ENCODE measurements at places on chromosomes 3 and 15.

- DNase-seq = no peak
These were observed 86.2 kb upstream of the FRMD4B start for GRCh38 chr3:69472093-69472492.

GRCh38 chr3:194537732-194538247 lies 51.0 kb upstream of the ATP13A3 start:
- DNase-seq = no peak

GRCh38 chr15:93644595-93644994 lies 555.6 kb upstream of the RGMA start:
- no peak for DNase-seq

DNA sequence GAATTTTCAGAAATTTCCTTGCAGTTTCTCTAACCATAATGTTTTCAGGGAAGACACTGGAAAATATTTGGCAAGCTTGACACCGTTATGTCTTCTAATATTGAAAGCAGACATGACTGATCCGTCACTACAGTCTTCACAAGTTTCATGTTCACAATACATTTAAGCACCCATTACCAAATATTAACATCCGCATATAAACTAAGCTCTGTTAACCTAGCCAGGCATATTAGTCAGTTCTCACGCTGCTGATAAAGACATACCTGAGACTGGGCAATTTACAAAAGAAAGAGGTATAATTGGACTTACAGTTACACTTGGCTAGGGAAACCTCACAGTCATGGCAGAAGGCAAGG lies 162.7 kb upstream of the LYSMD4 start:
- DNase-seq = no peak

DNA sequence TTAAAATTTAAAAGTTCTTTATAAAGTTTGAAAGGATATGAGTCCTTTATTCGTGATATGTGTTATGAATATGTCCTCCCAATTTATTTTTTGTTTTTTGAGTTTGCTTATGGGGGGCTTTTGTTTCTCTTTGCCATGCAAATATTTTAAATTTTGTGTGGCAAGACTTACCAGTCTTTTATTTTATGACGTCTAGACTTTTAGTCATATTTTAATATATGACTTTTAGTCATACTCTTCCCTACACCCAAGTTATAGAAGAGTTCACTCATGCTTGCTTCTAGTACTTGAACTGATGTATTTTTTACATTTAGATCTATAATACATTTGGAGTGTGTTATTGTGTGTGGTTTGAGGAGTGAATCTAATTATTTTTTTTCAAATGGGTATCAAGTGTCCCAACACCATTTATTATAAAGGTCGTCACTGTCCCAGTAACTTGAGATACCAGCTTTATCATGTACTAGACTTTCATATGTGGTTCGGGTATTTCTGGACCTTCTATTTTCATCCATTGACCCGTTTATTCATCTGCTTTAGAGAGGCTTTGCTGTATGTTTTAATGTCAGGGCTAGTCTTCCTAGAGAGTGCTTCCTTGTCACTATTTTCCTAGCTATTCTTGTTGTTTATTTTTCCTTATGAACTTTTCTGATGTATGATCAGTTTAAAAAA lies 755 bp downstream of the PARP15 start:
- no peak for DNase-seq

DNA sequence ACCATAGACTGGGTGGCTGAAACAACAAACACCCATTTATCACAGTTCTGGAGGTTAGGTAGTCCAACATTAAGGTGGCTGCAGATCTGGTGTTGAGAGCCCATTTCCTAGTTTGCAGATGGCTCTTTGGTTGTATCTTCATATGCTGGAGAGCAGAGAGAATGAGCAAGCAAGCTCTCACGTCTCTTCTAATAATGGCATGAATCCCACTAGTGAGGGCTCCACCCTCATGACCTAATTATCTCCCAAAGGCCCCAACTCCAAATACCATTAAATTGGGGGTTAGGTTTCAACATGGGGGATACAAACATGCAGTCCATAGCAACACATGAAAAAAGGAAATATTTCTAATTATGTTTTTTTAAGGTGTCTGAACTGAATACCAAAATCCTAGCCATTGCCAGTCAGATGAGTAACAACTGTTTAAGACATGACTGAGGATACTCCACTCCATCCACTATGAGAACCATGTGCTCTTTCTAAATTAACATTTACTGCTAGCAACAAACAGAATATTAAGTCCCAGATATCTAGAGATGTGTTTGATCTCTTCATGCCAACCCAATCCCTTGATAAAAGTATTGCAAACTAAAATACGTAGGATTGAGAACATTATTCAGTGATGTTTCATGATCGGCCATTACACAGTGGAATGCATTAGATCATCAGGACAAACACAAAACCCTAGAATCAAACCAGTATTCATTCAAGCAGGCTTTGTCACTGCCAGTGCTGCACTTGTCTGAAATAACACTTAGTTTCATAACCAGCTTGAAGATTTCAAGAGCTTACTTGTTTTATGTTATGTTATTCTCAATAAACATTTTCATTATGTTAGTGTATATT lies 340.3 kb downstream of the SLC9A9 start:
- no peak for DNase-seq

DNA sequence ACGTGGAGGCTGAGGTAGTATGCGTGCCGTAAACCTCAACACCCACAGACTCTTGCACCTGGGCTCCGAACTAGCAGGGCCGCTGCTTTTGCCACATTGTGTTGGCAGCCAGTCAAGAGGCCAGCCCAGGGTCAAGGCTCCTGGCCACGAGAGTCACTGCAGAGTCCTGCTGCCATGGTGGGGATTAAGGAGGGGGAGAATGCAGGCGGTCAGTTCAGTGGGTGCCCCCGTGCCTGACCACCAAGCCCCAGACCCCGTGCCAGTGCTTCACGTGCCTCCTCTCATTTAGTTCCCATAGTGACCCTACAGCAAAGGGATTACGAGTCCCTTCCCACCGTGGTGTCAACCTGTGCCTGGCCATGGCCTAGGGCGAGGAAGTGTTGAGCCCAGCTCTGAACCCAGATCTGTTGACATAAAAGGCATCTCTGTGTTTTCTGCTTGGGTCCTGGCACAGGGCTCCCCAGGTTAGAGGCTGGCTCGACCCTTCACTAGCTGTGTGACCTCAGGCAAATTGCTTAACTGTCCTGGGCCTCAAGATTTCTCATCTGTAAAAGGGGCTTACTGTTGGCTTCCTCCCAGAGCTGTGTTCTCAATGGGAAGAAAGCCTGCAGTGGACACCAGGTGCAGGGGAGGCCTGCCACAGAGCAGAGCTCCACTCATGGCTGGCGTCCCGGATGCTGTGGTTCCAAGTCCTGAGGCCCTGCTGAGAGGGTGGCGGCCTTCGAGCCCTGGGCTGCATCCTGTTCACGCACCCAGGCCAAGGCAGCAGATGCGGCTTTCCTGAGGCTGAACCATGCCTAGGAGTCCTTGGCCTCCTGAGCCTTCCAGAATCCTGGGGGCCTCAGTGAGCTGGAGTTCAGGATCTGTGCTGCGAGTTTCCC lies 32.8 kb downstream of the FBLN2 start:
- DNase-seq = no peak

GRCh38 chr3:27326202-27326601 lies 43.0 kb downstream of the NEK10 start:
- DNase-seq = no peak

DNA sequence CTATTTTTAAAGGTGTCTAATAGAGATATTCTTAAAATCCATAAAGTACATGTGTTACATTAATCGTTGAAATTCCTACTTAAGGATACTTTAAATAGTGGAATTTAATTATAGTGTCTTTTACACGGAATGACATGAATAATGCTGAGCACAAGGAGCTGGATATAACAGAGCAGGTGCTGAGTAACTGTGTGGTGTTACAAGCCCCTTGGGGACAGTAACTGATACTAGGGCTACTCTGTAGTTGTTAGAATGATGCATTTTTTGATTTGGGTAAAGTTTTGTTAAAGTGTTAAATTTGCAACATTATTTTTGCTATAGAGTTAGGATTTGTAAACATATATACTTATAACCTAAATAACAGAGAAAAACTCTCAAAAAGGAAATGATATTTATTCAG lies 1496.1 kb downstream of the OTOL1 start:
- DNase-seq = no peak

DNA sequence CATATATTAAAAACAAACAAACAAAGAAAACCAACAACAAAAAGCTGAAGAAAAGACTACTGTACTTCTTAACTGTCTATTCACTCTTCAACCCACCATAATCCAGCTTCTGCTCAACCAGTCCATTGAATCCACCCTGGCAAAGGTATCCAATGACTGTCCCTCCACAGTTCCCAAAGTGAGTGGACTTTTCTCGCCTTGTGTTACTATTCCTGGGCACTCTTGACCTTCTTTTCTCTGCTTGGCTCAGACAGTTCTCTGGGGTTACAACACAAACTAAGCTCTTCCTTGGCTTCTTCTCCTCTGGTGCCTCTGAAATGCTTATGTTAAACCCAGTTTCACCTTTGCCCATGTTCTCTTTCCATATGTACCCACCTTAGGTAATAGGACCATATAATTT lies 420.2 kb downstream of the PLCL2 start:
- no peak for DNase-seq
